Stimulated activated CD4-positive, alpha-beta T cell treated with anti-CD3 and anti-CD28 coated beads, TNF-alpha, amount 100 ng/mL, for 4 hours (primary cell): ENCODE measurements at places on chromosomes 12 and 14.
A peak's percentile ranks its signal among the peaks of the same experiment; 100 is the strongest.

- DNase-seq, result no peak
These were observed 155.5 kb downstream of the ZFP36L1 start for GRCh38 chr14:68637106-68638021.

GRCh38 chr12:73460212-73460611 is 1077.4 kb upstream of the ATXN7L3B start:
- DNase-seq, result no peak

DNA sequence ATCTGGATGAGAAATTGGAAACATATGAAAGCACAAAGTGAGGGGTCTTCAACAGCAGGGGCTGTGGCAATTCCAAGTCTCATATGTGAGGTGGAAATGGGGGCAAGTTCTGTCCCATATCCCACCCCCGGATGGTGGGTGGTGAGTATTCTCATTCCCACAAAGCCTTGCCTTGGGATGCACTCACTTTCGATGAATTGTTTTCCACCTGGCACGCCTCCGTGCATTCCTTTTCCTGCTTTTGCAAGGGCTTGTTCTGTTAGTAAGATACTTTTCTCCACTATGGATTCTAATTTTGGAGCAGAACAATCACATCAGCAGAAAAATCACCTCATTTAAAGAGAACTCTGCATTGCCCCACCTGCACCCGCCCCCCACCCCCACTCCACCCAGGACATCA is 3.1 kb downstream of the LACRT start:
- DNase-seq, result no peak

- no peak for DNase-seq
These were observed 2.3 kb downstream of the CRACR2A start for GRCh38 chr12:3750616-3751015.

DNA sequence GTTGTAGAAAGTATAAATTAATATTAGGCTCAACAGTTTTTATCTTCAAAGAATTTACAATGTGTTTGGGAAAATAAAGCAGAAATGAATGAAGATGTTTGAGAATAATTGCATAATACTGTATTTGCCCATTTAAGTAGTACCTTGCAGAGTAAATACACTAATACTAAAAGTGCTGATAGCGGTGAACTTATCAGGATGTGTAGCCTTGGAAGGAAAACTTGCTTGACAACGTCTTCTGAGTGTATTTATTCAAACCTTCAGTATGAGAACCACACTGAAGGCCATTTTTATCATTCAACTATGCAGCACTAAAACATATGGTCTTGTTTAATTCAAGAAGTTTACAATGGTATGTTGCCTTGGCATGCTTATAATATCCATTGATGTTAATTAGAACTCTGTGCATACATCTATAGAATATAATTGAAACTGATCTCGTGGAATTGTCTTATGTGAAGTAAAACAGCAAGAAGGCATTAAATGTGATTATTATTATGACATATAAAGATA is 41.3 kb downstream of the MSRB3 start:
- DNase-seq, result no peak

DNA sequence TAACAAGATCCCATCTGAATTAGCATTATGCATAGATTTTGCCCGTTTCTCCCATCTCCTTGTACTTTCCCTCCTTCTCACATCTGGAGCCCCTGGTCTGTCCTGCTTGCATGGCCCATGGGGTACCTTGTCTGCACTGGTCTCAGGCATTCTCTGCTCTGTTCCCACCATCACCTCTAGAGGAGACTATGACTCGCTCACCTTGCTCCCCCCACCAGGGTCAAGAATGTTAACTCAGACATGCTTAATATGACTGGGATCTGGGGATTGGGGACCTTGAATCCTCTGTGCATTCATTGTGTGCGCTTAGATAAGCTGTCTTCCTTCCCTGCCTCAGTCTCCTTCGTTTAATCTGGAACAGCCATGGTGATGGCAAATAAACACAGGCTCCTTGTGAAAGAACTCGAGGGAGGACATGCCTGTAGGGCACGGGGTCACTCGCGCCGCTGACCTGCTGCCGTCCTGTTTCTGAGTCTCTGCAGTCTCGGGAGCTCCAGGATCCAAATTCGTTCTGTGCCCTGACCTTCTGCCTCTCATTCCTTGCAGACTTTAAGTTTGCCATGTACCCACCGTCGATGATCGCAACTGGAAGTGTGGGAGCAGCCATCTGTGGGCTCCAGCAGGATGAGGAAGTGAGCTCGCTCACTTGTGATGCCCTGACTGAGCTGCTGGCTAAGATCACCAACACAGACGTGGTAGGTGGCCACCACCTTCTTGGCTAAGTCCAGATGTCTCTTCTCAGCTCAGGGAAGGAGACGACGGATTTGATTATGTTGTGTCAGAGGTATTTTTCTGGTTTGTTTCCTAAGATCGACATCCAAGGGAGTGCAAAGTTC is 15.0 kb downstream of the CCND2 start:
- no peak for DNase-seq

GRCh38 chr12:99045158-99045557 is 400.1 kb downstream of the APAF1 start:
- DNase-seq, result no peak

DNA sequence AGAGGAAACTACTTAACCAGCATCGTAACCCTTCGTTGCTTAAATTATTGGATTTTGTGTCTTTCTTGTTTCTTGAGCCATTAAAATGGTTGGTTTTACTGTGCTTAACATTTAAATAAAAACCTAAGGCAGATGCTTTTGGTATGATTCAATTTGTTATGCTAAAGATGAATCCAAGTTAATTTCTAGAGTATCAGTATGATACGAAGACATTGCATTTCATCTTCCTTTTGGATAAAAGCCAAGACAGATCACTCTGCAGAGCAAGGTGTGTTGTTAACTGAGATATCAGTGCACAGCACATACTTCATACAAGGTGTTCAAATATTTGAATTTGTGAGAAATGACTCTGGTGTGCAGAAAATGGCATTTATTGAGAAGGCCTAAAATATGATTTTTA is 480.5 kb downstream of the PCNX1 start:
- no peak for DNase-seq

- DNase-seq, result no peak
These were observed 21.6 kb downstream of the ATF1 start for GRCh38 chr12:50785406-50786001.

GRCh38 chr12:116406529-116406928 is 129.0 kb upstream of the MED13L start:
- no peak for DNase-seq

DNA sequence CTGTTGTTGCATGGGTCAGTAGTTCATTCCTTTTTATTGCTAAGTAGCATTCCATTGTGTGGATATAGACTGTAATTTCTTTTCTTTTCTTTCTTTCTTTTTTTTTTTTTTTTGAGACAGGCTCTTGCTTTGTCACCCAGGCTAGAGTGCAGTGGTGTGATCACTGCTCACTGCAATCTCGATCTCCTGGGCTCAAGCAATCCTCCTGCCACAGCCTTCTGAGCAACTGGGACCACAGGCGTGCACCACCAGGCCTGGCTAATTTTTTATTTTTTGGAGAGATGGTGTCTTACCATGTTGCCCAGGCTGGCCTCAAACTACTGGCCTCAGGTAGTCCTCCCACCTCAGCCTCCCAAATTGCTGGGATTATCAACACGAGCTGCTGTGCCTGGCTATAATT is 5.2 kb downstream of the ATP6V0A2 start:
- DNase-seq, result no peak

GRCh38 chr14:80504781-80505180 is 293.5 kb upstream of the DIO2 start:
- no peak for DNase-seq

DNA sequence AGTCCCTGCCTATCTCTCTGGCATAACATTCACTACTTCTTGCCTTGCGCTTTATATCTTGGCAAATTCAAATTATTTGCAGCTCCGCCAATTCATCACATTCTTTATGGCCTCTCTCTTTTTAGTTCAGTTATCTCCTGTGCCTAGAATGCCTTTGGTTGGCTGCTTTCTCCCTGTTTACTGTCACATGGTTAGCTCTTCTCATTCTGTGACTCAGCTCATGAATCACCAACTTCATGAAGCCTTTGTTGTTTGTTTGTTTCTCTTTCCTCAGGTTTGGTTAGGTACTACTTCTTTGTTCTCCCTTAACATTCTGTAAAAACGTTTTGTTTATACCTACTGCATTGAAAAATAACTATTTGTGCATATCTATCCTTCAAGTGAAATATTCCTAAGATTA is 376.5 kb upstream of the GARIN6 start:
- DNase-seq, result no peak

DNA sequence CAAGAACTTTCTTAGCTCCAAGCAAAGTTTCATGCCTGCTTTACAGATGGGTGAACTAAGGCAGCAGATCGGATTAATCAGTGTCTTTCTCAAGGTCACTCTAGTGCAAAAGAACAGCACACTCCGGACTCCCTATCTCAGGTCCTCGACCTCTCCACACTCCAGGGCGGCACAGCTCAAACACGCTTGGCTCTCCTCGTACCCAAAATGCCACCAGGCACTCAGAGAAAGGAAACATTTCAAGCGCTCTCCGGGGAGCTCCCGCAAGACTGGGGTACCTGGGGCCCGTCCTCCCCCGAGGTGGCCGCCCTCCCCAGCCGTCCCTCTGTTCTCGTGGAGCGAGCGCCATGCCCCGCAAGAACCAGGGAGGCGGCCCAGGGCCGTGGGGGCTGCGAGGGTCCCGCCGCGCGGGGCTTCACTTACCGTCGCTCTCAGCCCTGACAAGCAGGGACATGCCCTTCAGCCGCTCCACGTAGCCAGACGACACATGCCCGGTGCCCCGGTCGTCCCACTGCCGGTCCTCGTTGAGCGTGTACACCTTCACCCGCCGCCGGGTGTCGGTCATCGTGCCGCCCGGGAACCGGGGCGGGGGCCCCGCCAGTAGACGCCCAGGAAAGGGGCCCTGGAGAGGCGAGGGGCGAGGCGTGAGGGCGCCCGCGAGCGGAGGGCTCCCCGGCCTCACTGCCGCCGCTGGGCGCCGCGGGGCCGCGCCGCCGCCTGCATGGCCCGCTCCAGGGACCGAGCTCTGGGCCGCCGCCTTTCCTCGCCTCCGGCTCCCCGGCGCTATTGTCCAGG is 830 bp downstream of the PPP4R3A start:
- DNase-seq, result peak; percentile 7

DNA sequence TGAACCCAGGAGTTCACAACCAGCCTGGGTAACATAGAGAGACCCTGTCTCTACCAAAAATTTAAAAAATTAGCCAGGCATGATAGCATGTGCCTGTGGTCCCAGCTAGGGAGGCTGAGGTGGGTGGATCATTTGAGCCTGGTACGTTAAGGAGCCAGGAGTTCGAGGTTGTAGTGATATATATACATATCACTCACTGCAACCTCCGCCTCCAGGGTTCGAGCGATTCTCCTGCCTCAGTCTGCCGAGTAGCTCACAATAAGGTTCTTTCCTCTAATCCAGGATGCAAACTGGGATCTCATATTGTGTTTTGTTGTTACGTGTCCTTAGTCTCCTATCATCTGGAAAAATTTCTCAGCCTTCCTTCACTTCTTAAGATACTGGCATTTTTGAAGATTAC is 24.0 kb upstream of the GSC start:
- no peak for DNase-seq

DNA sequence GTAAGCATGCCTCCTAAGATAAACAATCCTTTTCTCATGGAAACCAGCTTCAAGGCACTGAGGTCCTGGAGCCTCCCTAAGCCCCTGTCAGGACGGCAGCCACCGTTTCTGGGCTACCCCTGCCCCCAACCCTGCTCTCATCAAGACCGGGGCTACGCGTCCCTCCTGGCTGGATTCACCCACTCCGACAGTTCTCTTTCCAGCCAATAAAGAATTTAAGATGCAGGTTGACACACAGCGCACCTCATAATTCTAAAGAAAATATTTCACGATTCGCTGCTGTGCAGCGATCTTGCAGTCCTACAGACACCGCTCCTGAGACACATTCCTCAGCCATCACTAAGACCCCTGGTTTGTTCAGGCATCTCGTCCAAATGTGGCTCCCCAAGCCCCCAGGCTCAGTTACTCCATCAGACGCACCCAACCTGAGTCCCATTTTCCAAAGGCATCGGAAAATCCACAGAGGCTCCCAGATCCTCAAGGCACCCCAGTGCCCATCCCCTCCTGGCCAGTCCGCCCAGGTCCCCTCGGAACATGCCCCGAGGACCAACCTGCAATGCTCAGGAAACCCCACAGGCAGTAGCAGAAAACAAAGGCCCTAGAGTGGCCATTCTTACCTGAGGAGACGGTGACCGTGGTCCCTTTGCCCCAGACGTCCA is 336.3 kb downstream of the TMEM121 start:
- DNase-seq, result no peak

DNA sequence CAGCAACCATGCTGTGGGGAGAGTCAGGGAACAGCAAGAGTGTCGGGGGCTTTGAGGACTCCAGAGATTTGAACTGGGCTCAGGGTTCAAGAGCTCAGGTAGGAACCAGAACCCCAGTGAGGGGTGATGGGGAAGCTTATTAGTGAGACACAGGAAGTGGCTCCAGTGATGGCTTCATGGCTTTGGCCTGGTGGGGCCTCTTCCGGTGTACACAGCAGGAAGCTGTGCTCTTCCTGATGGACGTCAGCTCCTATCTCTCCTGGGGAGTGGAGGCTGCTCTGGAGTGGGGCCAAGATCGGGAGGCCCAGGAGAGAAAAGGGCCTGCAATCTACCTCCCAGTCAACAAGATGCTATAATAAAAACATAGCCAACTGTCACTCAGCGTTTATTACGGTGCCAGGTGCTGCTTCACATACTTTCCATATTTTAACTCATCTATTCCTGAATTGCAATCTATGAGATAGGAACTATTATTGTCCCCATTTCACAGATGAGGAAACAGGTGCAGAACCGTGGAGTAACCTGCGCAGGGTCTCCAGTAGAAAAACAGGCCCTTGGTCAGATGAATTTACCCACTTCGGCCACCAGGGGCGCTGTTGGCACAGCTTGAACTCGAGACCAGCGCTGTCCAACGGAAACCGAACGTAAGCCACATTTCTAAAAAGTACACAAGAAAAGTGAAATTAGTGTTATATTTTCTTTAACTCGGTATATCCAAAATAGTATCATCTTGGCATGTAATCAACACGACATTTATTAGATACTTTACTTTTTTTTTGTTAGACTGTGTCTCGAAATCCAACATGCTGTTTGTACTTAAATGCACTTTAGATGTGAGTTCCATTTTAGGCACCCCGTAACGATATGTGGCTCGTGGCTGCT is 63.6 kb upstream of the DLK1 start:
- DNase-seq, result peak; percentile 45

DNA sequence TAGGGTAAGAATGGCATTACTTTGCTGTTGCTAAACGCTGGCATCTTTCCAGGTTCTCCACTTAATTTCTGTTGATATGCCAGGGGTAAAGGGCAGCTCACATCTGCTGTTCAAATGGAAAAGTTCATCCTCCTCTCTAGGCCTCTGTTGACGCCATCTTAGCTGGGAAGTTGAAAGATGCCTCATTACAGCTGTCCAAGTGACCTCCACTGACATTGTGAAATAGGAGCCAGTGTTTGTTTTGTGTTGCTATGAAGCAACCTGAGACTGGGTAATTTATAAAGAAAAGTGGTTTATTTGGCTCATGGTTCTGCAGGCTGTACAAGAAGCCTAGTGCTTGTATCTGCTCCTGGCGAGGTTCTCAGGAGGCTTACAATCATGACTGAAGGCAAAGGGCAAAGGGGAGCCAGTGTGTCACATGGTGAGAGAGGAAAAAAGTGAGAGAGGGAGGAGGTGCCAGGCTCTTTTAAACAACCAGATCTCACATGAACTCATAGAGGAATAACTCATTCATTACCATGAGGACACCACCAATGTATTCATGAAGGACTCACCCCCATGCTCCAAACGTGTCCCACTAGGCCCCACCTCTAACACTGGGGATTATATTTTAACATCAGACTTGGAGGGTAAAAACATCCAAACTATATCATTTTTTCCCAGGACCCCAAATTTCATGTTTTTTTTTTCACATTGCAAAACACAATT is 3.2 kb upstream of the ADAM21 start:
- DNase-seq, result no peak

- DNase-seq, result no peak
These were observed 31.8 kb downstream of the CCDC198 start for GRCh38 chr14:57461777-57462320.
